Stimulated activated CD4-positive, alpha-beta T cell treated with anti-CD3 and anti-CD28 coated beads, Interleukin-4, amount 100 ng/mL, for 1 hour (primary cell): ENCODE measurements at places on chromosomes 1 and 21.

GRCh38 chr1:17097147-17097546 lies 22.1 kb downstream of the PADI2 start:
- DNase-seq: no peak

GRCh38 chr1:166197141-166197540 lies 30.3 kb upstream of the FAM78B start:
- DNase-seq: no peak

GRCh38 chr1:21021311-21021710 lies 155.4 kb downstream of the EIF4G3 start:
- no peak for DNase-seq

DNA sequence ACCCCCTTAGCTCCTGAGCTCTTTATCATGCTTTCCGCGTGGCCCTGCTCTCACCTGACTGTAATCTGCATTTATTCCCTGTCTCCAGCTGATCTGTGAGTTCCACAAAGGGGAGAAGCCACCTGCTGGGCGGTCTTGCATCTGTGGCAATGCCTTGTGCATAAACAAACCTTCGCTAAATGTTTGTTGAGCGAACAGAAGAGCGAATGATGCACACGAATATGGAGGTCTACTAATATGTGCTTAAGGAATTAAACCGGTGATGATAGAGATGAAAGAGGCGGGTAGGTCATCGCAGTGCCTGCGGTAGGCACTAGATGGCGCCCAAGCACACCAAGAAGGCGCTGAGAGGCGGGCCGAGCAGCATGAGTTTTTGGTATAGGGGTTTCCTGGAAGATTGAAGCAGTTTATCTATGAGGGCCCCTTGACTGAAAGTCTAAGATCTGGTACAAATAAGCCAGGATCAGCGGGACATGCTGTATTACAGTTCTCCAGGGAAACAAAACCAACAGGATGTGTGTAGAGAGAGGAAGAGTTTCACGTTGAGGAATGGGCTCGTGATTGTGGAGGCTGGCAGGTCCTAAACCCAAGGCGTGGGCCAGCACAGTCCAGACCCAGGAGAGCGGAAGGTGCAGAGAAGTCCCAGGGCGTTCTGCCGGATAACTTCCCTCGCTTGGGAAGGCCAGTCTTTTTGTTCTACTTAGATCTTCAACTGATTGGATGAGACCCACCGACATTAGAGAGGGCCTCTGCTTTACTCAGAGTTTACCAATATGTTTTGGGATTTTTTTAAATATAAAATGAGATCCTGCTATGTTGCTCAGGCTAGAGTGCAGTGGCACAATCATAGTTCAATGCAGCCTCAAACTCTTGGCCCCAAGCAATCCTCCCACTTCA lies 34.7 kb downstream of the TOMM20 start:
- DNase-seq: peak; percentile 87

DNA sequence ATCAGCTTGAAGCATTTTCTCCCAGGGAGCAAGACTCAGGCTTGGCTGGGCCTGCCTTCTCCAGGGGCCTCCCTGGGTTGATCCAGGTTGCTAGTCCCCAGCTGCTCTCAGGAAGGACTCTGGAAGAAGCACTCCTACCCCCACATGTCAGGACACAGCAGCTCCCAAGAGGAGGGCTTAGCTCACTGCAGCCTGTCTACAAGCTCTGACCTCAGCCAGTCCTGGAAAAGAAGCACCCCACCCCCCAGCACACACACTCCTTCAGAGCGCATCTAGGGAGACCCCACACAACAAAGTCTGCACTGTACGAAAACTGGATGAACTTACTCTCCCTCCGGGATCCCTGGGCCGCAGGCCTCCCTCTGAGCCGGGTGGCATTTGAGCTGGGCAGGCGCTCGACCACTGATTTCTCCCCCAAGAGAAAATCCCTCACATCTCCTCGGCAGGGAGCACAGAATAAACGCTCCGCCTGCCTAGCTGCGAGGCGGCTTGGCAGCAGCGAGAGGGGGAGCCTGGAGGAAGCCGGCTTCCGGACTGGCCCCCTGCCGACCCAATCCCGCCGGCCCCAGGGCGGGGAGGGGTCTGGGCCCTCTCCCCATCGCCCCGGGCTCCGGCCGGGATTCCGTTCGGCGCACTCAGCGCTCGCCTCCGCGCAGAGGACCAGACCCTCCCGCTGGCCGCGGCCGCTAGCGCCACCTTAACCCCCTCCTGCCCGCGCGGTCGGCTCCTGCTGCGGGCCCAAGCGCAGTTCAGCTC lies at the start of gene KCNA2:
Gene KCNA2, minus strand, starts transcription at position 458 of the 756 bp plus-strand sequence. CDS start 1,576 bp downstream, outside the sequence.
- DNase-seq: peak; percentile 13

DNA sequence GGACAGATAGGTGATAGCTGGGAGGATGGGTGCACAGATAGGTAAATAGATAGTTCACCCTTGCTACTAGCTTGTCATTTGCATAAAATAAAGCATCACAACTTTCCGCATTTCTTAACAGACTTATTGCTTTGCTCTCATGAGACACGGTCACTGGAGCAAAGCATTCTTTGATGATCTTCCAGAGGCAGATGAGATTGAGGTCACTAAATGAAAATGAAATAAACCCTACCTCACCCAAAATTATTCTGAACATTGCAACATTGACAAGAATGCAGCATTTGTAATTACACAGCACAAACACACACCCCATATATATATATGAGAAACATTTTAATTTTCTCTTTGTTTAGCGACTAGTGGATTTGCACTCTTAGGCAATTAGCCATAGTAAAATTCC lies 107.6 kb downstream of the SNX7 start:
- no peak for DNase-seq

GRCh38 chr1:5936621-5937372 lies 55.4 kb downstream of the NPHP4 start:
- DNase-seq: no peak

DNA sequence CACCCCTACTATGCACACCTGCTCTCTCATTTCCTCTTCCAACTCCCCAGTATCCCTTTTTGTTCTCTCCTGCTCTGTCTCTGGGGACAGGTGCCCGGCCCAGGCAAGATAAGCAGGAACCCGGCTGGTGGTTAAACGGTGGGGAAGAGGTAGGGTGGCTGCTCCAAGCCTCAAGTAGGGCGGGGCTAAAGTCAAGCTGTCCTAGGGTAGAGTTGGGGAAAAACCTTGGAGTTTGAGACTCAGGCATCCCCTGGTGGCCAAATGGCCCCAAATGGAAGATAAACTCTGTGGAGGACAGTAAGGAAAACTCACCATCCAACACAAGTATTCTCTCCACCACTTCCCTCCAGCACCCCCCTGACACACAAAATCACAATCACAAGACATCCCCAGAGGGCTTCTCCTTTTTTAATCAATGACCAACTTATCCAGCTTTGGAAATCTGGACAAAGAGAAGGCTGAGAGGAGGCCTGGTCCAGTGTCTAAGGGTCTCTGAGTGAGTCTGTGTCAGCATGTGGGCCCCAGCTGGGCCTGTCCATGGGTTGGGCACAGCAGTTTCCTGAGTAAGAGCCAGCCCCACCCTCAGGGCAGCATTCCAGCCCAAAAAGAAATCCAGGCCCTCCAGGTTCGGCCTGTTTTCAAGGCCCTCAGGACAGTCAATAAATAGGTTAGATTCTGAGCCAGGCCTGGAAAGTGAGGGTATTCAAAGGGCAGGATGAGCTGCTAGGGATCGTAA lies 9.8 kb downstream of the POMGNT1 start:
- no peak for DNase-seq

DNA sequence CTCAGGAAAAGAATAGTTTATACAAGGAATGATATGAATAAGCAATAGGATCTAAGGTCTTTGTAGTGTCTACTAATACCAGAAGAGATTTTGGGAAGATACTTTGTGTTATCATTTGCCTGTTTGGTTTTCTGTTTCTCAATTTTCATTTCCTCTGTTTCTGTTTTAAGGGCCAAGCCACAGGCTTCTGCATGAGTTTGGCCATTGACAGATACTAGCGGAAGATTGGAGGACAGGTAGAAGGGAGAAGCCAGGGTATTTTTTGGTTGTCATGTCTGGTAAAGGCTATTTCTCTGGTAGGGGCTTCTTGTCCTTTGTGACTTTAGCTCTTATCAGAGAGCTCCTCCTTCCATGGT lies 51.4 kb downstream of the HS2ST1 start:
- no peak for DNase-seq
